Mesangial cell (primary cell): ENCODE measurements at places on chromosomes 3 and 15. TPM values are rescaled to one million over a fixed set of nuclear protein-coding genes. Genes with fewer than 3 reads are reported as not detected.

The OXSM gene
- total RNA-seq: 6.7 and 6.8 TPM in 2 replicates

The FRMD5 gene
- 8.5 and 10.8 TPM in 2 replicates for total RNA-seq

The MAP2K1 gene
- 26.1 and 42.0 TPM in 2 replicates for total RNA-seq

The MYO5C gene
- 4.8 and 5.5 TPM in 2 replicates for total RNA-seq

The SLC22A13 gene
- total RNA-seq: 0.13 and 0.16 TPM in 2 replicates

The NUP210 gene
- 27.4 and 31.4 TPM in 2 replicates for total RNA-seq

The CPEB1 gene
- 0.65 and 1.4 TPM in 2 replicates for total RNA-seq

The LMOD3 gene
- total RNA-seq: not detected in 2 replicates

The TGM5 gene
- not detected in 2 replicates for total RNA-seq

The RAB6B gene
- total RNA-seq: 1.3 and 3.3 TPM in 2 replicates

The SNX22 gene
- total RNA-seq: under 0.01 and 0.25 TPM in 2 replicates

The TNNC1 gene
- 0.49 and 3.0 TPM in 2 replicates for total RNA-seq

The ADAMTS17 gene
- total RNA-seq: 0.13 and 0.98 TPM in 2 replicates

The CLDN18 gene
- total RNA-seq: not detected in 2 replicates

The GOLGA6B gene
- total RNA-seq: not detected in 2 replicates

The SNRPN gene
- 93.5 and 162 TPM in 2 replicates for total RNA-seq

The SNUPN gene
- 18.8 and 24.3 TPM in 2 replicates for total RNA-seq

The WWTR1 gene
- total RNA-seq: 145 and 147 TPM in 2 replicates

The PPP2R3A gene
- 9.6 and 10.4 TPM in 2 replicates for total RNA-seq

The SCAANT1 gene
- total RNA-seq: not detected in 2 replicates

The SEMA6D gene
- total RNA-seq: 0.49 and 2.9 TPM in 2 replicates

The CCRL2 gene
- 0.33 TPM in 1 of 2 replicates, not detected in the other for total RNA-seq

The DCLK3 gene
- under 0.01 TPM in 1 of 2 replicates, not detected in the other for total RNA-seq

The SLC12A1 gene
- under 0.01 and 0.25 TPM in 2 replicates for total RNA-seq

The SEMA3G gene
- total RNA-seq: 0.25 TPM in 1 of 2 replicates, not detected in the other

The SLC51A gene
- not detected in 2 replicates for total RNA-seq

The EFCAB12 gene
- total RNA-seq: under 0.01 TPM in 1 of 2 replicates, not detected in the other

The ADGRG7 gene
- total RNA-seq: not detected in 2 replicates

The RLBP1 gene
- total RNA-seq: not detected in 2 replicates

The GCSAM gene
- not detected in 2 replicates for total RNA-seq

The FRMD4B gene
- 7.5 and 28.4 TPM in 2 replicates for total RNA-seq

The JMJD7 gene
- 3.0 and 9.3 TPM in 2 replicates for total RNA-seq

The EPHA3 gene
- 0.81 and 3.3 TPM in 2 replicates for total RNA-seq

The RAD18 gene
- total RNA-seq: 4.8 and 17.9 TPM in 2 replicates

The SLC9A9 gene
- total RNA-seq: 0.33 and 1.4 TPM in 2 replicates

The TM4SF1 gene
- total RNA-seq: 113 and 140 TPM in 2 replicates

The RTF1 gene
- 14.3 and 15.0 TPM in 2 replicates for total RNA-seq

The MCF2L2 gene
- 0.49 and 0.76 TPM in 2 replicates for total RNA-seq

The PRKCI gene
- total RNA-seq: 31.1 and 48.2 TPM in 2 replicates

The CD276 gene
- total RNA-seq: 202 and 236 TPM in 2 replicates

The GABRG3 gene
- total RNA-seq: not detected in 2 replicates

The POU1F1 gene
- total RNA-seq: not detected in 2 replicates

The GUCA1C gene
- 1.3 TPM in 1 of 2 replicates, not detected in the other for total RNA-seq

The SLCO2A1 gene
- total RNA-seq: 0.33 and 2.4 TPM in 2 replicates

The ZMYND10 gene
- 2.1 and 3.9 TPM in 2 replicates for total RNA-seq

The IL16 gene
- not detected in 2 replicates for total RNA-seq

The SENP8 gene
- 1.1 and 1.5 TPM in 2 replicates for total RNA-seq

The THSD4 gene
- total RNA-seq: 35.8 and 51.3 TPM in 2 replicates

The B3GALNT1 gene
- total RNA-seq: 19.1 and 19.7 TPM in 2 replicates

The LRRC3B gene
- not detected in 2 replicates for total RNA-seq

The ERICH6 gene
- total RNA-seq: not detected in 2 replicates

The TIGIT gene
- not detected in 2 replicates for total RNA-seq

The TMOD2 gene
- total RNA-seq: 2.6 and 3.0 TPM in 2 replicates

The SLC15A2 gene
- 0.16 and 0.51 TPM in 2 replicates for total RNA-seq

The APOD gene
- total RNA-seq: not detected in 2 replicates

The MUC4 gene
- total RNA-seq: 0.25 TPM in 1 of 2 replicates, not detected in the other

The P2RY1 gene
- under 0.01 TPM in 1 of 2 replicates, not detected in the other for total RNA-seq

The COL7A1 gene
- total RNA-seq: 122 and 146 TPM in 2 replicates

The IQCF5 gene
- not detected in 2 replicates for total RNA-seq

The ACOX2 gene
- total RNA-seq: 2.0 and 2.2 TPM in 2 replicates
